ENCODE measurements at places on chromosomes 3 and 15. TPM values are rescaled to one million over a fixed set of nuclear protein-coding genes. Genes with fewer than 3 reads are reported as not detected.
A peak's percentile ranks its signal among the peaks of the same experiment; 100 is the strongest.

DNA sequence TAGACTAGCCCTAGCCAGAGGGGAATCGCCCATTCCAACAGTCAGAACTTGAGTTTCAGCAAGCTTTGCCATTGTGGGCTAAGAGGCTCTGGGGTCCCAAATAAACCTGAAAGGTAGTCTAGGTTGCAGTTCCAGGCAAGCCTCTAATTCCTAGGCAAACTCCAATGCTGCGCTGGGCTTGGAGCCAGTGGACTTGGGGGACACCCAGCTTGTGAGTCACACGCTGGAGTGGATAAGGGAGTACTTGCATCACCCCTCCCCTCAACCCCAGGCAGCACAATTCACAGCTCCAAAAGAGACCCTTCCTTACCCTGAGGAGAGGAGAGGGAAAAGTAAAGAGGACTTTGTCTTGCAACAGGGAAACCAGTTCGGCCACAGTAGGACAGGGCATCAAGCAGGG is 105.2 kb upstream of the DPPA4 start:
- H3K4me3 ChIP-seq, result no peak overlapping the region
- no peaks in the 10 kb centered on the region for H3K27me3 ChIP-seq
- H3K27ac ChIP-seq, result no peak overlapping the region
- H3K36me3 ChIP-seq, result no peaks in the 10 kb centered on the region
- H3K4me1 ChIP-seq, result no peaks in the 10 kb centered on the region
- no peak for DNase-seq

GRCh38 chr3:162117961-162118360 is 621.4 kb downstream of the OTOL1 start:
- no peak overlapping the region for H3K4me3 ChIP-seq
- DNase-seq, result no peak
- H3K27ac ChIP-seq, result no peak overlapping the region
- H3K27me3 ChIP-seq, result no peaks in the 10 kb centered on the region
- H3K4me1 ChIP-seq, result no peaks in the 10 kb centered on the region

- H3K27me3 ChIP-seq, result no peaks in the 10 kb centered on the region
- peaks cover 24% of the 10 kb centered on the region for H3K4me1 ChIP-seq
- H3K27ac ChIP-seq, result no peak overlapping the region
Observed at GRCh38 chr3:60555686-60556354, 695.4 kb downstream of the FHIT start.

DNA sequence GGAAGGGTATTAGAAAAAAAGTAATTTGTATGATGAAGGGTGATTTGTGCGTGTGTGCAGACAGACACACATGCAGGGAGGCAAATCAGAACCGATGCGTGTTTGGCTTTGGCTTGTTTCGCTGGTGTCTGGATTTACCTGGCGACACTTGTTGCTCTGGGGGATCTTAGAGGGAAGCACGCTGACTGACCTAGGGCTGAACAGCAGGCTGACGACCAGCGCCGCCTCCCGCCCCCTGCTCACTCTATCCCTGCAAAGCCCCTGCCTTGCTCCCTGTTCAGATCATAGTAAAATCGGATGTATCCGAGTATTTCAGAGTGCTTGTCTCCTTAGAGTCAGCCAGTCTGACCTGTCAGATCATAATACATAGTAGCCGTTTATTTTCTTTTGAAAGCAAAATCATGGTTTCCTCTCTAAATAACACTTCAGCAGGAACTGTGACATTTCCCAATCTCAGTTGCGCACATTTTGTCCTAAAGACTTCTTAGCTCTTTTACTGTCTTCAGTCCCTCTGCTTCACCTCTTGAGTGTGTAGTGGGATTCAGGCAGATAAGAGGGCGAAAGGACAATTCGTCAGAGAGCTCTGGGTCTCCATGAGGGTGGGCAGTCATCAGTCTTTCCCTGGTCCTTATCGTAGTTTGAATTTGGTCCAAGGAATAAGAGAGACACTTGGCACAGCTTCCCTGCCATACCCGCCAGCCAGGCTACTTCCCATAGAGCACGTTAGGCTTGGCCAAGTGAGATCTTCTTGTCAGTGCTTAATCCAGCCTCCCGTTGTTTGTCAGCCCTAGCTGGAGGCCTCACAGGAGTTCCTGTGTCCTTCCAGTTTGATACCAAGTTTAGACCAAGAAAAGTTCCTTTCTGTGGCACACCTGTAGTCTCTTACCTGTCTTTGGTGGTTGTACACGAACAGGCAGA is 97.4 kb downstream of the PGPEP1L start:
- H3K36me3 ChIP-seq, result peaks cover 22% of the 10 kb centered on the region
- DNase-seq, result no peak
- H3K4me1 ChIP-seq, result peaks cover 7% of the 10 kb centered on the region
- no peaks in the 10 kb centered on the region for H3K27me3 ChIP-seq
- H3K4me3 ChIP-seq, result no peak overlapping the region

DNA sequence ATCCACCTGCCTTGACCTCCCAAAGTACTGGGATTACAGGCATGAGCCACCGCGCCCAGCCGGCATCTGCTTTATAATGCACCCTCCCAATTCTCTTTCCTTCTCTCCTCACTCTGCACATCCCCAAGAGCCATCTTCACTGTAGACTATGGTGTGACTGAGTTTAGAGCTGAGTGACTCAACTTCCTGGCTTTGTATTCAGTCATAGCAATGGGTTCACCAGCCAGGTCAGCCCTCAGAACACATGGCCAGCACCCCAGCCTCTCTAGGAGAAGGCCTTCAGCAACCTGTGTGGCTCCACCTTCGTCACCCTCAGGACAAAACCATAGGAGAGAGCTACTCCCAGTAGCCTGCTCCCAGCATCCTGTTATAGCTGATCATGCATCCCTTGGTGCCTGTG is 33.0 kb downstream of the ARID3B start:
- no peaks in the 10 kb centered on the region for H3K27me3 ChIP-seq
- no peak for DNase-seq
- peaks cover 11% of the 10 kb centered on the region for H3K4me1 ChIP-seq
- peak overlapping the region; percentile 21 for H3K27ac ChIP-seq
- peaks cover 49% of the 10 kb centered on the region for H3K36me3 ChIP-seq

GRCh38 chr3:123424999-123425712 is 23.7 kb downstream of the ADCY5 start:
- peaks cover 6% of the 10 kb centered on the region for H3K27me3 ChIP-seq
- no peaks in the 10 kb centered on the region for H3K36me3 ChIP-seq
- no peak for DNase-seq
- no peak overlapping the region for H3K27ac ChIP-seq
- no peaks in the 10 kb centered on the region for H3K4me1 ChIP-seq

GRCh38 chr3:4376499-4376898 is 73.3 kb downstream of the SETMAR start:
- no peaks in the 10 kb centered on the region for H3K27me3 ChIP-seq
- no peak overlapping the region for H3K4me3 ChIP-seq
- DNase-seq, result no peak
- H3K27ac ChIP-seq, result no peak overlapping the region

- H3K27me3 ChIP-seq, result no peaks in the 10 kb centered on the region
- peaks cover 10% of the 10 kb centered on the region for H3K36me3 ChIP-seq
- no peak overlapping the region for H3K27ac ChIP-seq
Observed at GRCh38 chr3:192794216-192794615, 66.9 kb upstream of the FGF12 start.

GRCh38 chr15:65791335-65792137 is 557 bp downstream of the DENND4A start:
- peak overlapping the region; percentile 91 for H3K4me3 ChIP-seq
- peaks cover 7% of the 10 kb centered on the region for H3K36me3 ChIP-seq
- H3K27ac ChIP-seq, result peak overlapping the region; percentile 99

DNA sequence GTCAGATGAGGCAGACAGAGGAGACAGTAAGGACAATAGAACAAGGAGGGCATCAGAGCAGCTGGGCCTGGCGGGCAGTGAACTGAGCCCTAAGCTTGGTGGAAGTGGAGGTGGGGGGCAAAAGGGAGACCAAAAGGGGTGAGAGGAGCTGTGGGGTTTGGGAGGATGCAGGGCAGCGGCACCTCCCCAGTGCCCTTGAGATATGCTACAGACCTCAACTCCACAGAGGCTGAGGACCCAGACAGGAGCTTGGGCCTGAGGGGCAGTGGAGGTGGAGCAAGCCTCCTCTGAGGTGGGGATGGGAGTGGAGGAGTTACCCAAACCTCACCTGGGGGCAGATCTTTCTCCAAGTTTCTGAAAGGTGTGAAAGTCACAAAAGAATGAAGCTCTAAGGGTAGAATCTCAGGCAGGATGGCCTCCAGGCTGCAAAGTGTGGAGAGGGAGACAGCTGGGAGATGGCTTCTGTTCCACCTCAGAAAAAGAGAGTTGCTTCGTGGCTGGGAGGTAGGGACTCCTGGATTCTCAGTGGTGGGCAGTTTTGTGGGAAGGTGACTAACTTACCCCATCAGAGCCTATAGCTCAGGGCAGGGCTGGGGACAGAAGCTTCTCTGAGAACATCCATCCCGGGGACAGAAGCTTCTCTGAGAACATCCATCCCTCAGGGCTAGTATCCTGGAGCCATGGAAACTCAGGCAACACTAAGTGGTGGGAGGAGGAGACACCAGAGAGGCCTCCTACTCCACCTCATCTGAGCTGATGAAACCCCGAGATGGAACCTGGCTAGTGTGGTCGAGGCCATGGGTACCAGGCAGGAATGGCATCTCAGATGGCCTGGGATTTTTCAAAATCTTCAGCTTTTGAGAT is 2.3 kb upstream of the CLK3 start:
- DNase-seq, result no peak
- H3K4me1 ChIP-seq, result peaks cover 28% of the 10 kb centered on the region
- peaks cover 4% of the 10 kb centered on the region for H3K36me3 ChIP-seq
- H3K27ac ChIP-seq, result peak overlapping the region; percentile 45

DNA sequence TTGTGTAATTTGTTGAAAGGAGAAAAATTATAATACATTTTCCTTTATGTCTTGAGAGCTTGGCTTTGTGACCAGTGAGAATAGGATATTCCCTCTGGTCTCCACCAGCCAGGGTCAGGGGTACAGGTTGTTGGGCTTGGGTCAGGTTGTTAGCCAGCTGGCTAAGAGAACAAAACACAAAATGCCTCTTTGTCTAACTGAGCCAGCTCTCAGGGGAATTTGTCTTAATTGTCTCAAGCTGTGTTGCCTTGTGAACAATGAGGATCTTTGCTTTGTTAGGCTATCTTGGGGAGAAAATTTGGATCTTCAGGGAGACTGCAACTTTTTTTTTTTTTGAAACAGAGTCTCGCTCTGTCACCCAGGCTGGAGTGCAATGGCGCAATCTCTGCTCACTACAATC is 17.7 kb upstream of the GK5 start:
- no peak for DNase-seq
- no peaks in the 10 kb centered on the region for H3K36me3 ChIP-seq
- H3K4me1 ChIP-seq, result no peaks in the 10 kb centered on the region
- no peak overlapping the region for H3K27ac ChIP-seq
- H3K27me3 ChIP-seq, result peaks cover 42% of the 10 kb centered on the region

DNA sequence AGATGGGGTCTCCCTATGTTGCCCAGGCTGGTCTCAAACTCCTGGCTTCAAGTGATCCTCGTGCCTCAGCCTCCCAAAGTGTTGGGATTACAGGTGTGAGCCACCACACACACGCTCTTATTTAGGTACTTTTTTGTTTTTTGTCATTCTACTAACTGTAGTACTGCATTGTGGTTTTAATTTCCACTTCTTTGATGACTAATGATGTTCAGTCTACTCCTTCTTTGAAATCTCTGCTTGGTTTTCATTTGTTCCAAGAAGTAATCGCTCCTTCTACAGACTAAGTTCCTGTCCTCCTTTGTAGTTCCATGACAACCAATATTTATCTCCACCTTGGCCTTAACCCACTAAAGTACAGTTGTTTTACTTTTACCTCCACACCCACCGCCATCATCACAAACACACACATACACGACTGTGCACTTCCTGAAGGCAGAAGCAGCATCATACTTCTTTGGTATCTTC is 529 bp upstream of the DLEC1 start:
- H3K27ac ChIP-seq, result peak overlapping the region; percentile 89
- peaks cover 10% of the 10 kb centered on the region for H3K36me3 ChIP-seq
- H3K27me3 ChIP-seq, result peaks cover 2% of the 10 kb centered on the region
- peak overlapping the region; percentile 59 for H3K4me3 ChIP-seq

Gene NUP210
- total RNA-seq, result 169 TPM

Gene PP2D1
- not detected for total RNA-seq

- no peak for DNase-seq
- H3K4me1 ChIP-seq, result no peaks in the 10 kb centered on the region
- H3K4me3 ChIP-seq, result no peak overlapping the region
- no peaks in the 10 kb centered on the region for H3K27me3 ChIP-seq
- H3K27ac ChIP-seq, result no peak overlapping the region
Observed at GRCh38 chr3:139975594-139976365, 40.8 kb downstream of the CLSTN2 start.

DNA sequence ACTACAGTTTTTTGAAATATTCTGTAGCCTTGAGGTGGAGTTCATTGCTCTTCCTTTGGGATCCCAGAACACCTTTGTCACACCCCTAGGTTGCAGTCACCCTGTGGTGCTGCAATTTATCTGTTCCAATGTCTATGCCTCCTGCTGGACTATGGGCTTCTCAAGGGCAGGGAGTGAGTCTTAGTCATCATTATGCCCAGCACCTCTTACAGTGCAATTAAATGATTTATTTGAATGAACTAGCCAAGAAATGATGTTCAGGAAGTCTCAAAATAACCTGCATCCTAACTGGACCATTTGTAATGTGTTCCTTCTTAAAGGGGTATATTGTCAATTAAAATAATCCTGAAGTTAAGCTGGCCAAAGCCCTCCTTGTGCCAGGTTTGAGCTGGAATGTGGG is 28.5 kb downstream of the SHC4 start:
- H3K36me3 ChIP-seq, result peaks cover 16% of the 10 kb centered on the region
- no peaks in the 10 kb centered on the region for H3K27me3 ChIP-seq
- no peak overlapping the region for H3K4me3 ChIP-seq

Gene OXTR
- total RNA-seq, result 0.78 TPM

DNA sequence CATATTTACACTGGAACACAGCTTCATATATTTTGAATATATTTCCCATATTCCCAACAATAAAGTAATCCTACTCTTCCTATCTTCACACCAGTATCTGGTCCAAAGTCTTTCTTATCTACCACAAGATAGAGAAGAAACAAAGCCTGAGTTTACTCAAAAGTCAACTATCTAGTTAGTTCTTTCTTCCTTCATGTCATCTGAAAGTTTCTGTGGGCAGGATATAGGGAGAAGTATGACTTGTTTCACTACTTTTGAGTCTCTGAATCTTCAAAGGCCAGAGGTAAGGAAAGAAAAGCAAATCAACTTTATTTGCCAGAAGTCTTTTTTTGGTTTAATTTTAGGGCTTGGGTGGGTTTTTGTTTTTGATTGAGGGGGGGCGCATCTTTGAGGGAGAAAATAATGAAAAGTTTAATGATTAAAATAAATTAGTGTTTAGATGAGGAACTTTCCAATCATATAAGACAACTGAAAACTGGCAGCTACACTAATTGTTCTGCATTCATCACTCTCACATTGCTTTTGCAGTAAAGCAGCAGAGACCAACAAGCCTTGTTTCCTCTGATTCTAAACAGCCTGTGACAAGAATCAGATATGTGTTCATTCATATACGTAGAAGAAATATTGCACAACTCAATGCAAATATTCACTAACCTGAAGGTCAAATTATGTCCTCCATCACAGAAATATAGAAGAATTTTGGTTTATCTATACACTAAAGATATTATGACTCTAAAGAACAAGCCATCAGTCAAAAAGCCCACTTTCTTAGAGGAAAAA is 421.4 kb downstream of the SHQ1 start:
- peak overlapping the region; percentile 55 for H3K4me3 ChIP-seq
- H3K4me1 ChIP-seq, result peaks cover 59% of the 10 kb centered on the region
- H3K36me3 ChIP-seq, result peaks cover 46% of the 10 kb centered on the region
- H3K27me3 ChIP-seq, result no peaks in the 10 kb centered on the region
- DNase-seq, result no peak
- H3K27ac ChIP-seq, result peak overlapping the region; percentile 90
